OCI-LY7 (cell line): ENCODE measurements at places on chromosomes 7 and 10.

- DNase-seq: no peak
Observed at GRCh38 chr10:119543814-119544642, 1.5 kb upstream of the RGS10 start.

DNA sequence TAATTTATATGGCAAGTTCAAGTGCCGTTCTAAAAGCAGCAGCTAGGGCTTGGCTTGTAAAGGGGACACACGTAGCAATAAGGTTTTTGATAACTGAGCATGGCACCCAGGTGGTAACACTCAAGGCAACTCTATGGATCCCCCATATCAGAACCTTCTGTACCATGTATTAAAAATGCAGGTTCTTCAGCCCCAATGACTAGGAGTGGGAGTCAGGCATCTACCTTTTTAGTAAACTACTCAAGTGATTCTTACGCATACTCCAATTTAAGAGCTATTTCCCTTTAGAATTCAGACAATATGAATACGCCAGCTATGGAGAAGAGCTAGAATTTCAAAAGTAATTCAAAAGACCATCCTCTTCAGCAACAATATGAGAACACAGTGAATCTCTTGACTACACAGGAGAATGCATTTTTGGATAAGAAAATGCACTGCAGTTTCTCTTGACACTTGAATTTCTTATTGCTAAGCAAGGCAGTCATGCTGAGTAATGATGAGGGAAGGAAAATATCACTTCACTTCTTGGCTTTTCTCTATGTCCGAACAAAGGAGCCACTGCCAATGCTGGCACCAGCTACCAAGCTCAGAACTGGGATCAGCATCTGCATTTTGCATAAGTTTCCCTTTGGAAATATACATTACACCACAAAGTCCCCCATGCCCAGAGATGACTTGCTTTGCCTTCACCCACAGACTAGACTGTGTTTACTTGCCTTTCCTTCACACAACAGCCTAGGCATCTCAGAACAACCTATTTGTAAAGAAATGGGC is 53.5 kb downstream of the ABLIM1 start:
- DNase-seq: no peak

DNA sequence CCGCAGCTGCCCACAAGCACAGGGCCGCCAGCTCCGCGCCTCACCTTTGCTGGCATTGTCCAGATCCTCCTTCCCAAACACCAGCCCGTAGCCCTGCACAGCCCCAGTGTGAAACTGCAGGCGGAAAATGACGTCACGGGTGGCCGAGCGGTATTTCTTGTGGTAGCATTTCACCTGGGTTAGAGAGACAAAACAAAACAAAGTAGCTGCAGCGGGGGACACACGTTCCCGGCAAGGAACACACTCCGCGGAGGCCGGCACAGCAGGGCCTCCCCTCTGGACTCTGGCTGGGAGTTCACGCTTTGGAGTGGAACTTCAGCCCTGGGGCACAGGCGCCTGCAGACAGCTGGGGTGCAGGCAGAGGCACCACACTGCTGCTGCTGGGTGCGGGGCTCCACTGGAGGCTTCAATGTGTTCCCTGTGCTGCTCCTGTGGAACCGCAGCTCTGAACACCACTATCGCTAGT is 181.1 kb downstream of the TNS3 start:
- DNase-seq: no peak

GRCh38 chr7:20381406-20382034 is 50.8 kb downstream of the ITGB8 start:
- no peak for DNase-seq

DNA sequence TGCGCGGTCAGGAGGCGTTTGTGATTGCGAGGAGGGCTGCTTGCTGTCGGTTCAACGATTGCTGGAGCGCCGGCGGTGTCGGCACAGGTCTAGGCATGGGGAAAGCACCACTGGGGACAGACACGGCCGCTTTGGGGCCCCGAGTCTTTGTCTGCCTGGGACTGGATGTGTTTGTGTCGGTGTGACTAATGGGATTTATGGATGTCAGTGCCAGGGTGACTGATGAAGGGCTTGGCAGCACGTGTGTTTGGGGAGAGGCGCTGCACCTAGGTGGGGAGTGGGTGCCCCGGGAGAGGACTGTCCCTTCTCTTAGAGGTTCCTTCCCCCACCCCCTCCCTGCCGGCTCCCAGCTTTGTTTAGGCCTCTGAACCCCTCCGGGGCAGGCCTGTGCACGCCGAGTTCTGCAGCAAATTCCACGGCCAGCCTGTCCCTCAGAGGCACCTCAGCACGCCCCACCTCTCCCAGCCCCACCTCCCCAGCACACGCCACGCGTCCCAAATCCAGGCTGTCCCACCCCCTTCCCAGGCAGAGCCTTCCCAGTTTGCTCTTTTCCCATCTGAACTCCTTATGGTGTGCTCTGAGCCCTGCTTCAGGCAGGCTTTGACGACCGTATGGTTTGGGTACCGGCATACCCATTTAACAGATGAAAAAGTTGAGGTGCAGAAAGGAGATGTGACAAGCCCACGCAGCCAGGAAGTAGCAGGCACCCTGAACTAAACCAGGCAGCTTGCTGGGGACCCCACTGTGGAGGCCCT is 6.4 kb upstream of the TNRC18 start:
- DNase-seq: no peak

DNA sequence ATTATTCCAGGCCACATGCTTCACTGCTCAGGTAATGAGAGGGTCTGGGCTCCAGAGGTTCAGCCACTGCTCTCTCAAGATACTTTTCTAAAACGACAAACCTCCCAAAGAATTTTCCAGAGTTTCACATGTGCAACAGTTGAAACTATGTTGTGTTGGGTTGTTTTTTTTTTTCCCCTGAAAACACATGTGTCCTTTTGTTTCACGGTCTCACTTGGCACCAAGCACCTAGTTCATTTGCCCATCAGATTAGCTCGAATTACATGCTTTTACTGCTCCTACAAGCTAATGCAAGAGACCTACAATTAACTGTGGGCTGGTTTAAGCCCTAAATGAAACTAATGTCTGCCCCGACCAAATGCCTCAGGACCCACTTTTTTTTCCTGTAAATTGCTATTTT is 313.3 kb downstream of the FGFR2 start:
- no peak for DNase-seq

DNA sequence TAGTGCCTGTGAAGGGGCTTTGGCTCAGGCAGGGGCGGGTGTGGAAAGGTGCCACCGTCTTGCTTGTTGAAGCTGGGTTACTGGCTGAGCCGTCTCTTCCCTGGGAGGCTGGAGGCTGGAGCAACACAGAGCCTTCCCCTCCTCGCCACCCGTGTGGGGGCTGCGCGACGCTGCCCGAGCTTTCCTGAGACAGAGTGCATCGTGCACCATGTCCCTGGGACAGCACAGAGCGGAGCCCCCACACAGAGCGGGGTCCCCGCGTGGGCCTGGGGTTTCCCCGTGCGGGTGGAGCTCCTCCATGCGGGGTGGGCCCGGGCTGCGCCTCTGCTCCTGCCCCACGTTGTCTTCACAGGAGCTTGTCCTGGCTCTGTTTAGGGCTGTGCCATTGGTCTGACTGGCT is 69.9 kb downstream of the INPP5A start:
- DNase-seq: no peak

DNA sequence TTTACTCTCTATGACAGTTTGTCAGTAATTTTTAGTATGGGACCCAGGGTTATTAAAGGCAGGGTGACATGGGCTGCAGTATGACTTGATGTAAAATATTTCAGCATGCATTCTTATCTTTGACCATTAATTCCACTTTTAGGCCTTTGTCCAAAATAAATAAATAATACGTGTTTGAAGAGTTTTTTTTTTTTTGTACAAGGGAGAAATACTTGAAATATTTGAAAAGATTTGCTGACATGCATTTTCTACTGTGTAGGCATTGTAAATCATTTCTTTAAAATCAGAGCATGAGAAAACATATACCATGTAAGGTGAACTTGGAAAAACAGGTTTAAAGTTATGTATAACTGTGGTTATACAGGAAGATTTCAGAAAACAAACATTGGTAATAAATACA is 23.5 kb downstream of the NRG3 start:
- DNase-seq: no peak

- no peak for DNase-seq
Observed at GRCh38 chr7:150803161-150803860, 2.7 kb downstream of the TMEM176A start.

GRCh38 chr7:92884218-92884617 is 47.8 kb upstream of the CDK6 start:
- DNase-seq: no peak

DNA sequence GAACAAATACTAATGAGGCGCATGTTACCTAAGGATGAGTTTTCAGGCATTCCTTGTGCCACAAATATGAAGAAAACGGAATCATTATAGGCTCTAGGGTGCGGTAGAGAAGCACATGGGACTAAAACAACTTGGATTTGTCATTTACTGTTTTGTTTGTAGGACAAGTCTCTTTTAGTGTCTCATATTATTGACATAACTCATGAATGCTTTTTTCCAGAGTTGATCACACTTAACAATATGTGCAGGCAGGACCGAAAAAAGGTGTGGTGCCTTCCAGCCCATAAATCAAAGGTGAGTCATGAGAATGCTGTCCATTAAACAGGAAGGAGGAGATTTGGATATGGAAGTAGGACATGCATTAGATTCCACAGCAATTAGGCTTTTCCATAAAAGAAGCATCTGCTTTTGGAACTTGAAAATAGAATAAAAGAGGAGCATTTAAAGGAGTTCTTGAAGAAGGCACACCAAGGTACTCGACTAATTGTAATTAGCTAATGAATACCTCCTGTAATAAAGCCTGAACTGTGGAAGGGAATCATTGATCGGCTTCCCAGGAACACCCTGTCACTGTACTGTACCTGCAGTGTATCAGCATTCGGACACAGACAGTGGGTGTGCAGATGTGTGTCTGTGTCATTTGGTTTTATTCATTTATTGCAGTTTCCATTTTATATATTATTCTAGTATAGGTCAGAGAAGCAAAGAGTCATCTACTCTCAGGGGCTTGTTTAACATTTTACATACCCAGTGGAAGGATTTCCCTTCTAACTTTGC is 119.7 kb upstream of the KLF14 start:
- DNase-seq: no peak

DNA sequence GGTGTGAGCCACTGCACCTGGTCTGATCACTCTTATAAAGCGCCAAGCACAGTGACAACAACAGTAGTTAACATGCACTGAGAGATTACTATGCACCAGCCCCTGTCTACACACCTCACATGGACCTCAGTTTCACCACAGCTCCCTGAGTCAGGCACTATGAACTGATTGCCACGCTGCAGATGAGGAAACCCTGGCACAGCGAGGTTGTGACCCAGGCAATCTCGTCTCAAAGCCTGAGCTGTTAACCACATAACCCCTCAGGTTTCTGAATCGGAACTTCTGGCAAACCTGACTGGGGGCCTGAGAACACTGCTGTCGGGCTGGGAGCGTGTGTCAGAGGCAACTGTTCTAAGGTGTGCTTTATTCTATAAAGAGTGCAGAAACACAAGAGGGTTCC is 150.8 kb downstream of the RNF216 start:
- DNase-seq: no peak

DNA sequence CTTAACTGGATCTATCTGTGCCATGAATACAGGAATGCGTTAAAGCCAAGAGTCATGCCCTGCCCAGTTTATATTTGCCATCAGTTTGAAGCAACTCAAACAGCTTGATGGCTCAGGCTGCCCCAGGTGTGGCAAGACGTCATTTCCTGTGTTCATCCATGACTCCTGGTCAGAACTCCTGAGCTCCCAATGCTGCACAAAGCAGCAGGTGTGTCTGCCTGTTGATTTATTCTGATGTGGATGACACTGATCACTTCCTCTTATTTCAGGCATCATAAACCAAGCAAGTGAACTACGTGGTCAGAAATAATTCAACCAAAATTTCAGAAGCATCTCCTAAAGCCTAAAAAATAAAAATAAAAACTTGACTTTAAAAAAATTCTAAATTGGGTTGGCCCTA is 68.5 kb downstream of the EZH2 start:
- DNase-seq: peak; percentile 28

GRCh38 chr10:28343987-28344895 is 41.4 kb upstream of the MPP7 start:
- DNase-seq: no peak

GRCh38 chr7:36088966-36089365 is 64.1 kb upstream of the EEPD1 start:
- DNase-seq: no peak

GRCh38 chr10:123786306-123786705 is 105.3 kb downstream of the CPXM2 start:
- no peak for DNase-seq

DNA sequence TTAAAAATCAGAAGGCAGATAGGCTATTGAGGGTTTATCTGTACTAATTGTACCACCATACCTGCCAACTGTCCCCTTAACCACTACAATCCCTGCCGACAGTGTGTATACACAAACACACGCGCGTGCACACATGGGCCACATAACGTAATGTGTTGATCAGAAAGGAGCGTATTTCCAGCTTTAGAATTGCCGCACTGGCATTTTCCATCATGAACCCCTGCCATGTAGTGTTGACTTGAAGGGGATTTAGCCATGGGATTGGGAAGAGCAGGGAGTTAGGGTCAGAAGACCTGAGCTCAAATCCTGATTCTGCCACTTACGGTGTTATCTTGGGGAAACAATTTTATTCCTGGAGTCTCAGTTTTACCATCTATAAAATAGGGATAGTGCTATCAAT is 158.9 kb downstream of the TCF7L2 start:
- no peak for DNase-seq

- DNase-seq: no peak
Observed at GRCh38 chr7:101576998-101577397, 52.1 kb downstream of the MYL10 start.

GRCh38 chr7:33710608-33711007 is 194.7 kb upstream of the BMPER start:
- DNase-seq: no peak

DNA sequence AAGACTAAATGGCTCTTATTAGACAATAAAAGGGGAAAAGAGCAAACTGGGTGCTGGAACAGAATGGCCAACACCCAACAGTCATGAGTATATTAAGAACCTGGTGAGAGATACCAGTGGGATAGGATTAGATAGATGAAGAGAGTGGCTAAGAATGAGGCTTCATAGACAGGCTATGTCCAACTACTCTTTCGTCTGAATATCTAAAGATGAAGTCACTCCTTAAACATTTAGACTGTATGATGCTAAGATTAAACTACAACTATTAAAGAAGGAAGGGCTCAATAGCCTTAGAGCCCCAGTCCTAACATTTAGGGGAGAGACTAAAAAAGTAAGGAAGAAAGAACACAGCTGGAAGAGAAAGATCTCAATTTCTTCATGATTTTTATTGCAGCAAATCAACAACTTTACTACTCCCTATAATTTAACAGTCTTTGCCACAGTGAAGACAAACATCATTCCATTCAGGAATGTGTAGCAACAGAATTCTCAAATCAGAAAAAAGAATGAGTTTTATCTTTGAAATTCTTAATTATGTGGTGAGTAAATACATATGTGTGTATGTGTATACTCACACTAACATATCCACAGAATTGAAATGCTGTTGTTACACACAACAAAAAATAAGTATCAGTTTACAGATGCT is 45.6 kb downstream of the CACNA2D1 start:
- no peak for DNase-seq

- DNase-seq: no peak
Observed at GRCh38 chr7:40772096-40772495, 637.3 kb downstream of the SUGCT start.
